SHP77 treated with DMSO at 0.1 percent for 48 hours (cell line): ENCODE measurements at places on chromosomes 6 and 20.

- DNase-seq: no peak
Observed at GRCh38 chr6:158374020-158374419, 61.8 kb downstream of the TULP4 start.

DNA sequence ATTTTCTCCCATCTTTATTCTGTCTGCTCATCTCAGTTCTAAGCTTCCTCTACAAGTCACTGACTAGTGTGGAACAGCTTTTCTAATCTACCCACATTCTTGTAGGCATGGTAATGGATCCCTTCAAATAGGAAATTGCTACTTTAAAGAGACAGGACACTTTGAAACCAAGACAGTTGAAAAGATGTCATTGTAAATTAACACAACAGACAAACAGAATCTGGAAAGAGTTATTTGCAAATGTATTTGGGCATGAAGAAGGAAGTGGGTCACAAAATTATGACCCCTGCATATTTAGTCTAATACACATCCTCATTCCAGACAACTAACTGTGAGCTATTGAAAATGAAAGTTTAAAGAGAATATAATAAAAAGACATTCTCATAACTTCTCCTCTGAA lies 298.2 kb upstream of the MARCKS start:
- no peak for DNase-seq

- no peak for DNase-seq
Observed at GRCh38 chr6:138957484-138957883, 30.6 kb downstream of the REPS1 start.

- no peak for DNase-seq
Observed at GRCh38 chr20:4021906-4022305, 6.5 kb upstream of the RNF24 start.

DNA sequence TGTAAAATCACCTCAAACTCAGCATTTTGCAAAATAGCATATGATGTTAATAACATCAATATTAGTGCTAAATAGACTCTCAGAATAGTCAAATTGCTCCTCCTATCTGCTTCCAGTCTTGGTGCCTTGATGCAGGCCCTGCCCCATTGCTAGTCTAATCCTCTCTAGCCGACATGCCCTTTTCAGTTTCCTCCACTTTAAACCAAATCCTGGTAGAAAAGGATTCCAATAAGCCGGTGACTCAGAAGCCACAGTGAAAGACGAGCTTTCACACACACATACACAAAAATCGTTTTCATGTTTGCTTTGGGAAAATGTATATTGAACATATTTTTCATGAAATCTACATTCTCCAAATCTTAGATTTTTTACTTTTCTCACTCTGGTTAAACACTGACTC lies 203.1 kb downstream of the LMBRD1 start:
- DNase-seq: no peak

DNA sequence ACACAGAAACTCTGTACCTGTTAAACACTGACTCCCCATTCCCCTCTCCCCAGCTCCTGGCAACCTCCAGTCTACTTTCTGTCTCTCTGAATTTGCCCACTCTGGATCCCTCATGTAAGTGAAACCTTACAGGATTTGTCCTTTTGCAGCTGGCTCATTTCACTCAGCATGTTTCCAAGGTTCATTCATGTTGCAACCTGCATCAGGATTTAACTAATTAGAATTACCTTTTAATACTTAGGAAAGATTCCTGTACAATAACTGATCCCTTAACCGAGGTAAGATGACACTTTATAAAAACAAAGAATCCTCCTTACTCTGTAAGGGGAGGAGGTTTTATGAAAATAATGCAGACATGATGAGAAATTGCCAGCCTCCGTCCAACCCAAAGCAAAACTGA lies 113.1 kb upstream of the MTHFD1L start:
- DNase-seq: no peak

- no peak for DNase-seq
Observed at GRCh38 chr6:74993136-74993535, 212.7 kb downstream of the COL12A1 start.

GRCh38 chr6:31510007-31510406 lies 12.1 kb downstream of the MICB start:
- no peak for DNase-seq

- DNase-seq: no peak
Observed at GRCh38 chr20:59605601-59606364, 1.4 kb downstream of the PHACTR3 start.

GRCh38 chr6:4894049-4894448 lies 109.8 kb downstream of the RPP40 start:
- DNase-seq: no peak

GRCh38 chr6:93453956-93454355 lies 34.6 kb upstream of the EPHA7 start:
- no peak for DNase-seq

GRCh38 chr6:37207903-37208456 lies 38.0 kb downstream of the PIM1 start:
- peak; percentile 60 for DNase-seq

- DNase-seq: peak; percentile 21
Observed at GRCh38 chr6:593139-593906, 63.6 kb downstream of the HUS1B start.

DNA sequence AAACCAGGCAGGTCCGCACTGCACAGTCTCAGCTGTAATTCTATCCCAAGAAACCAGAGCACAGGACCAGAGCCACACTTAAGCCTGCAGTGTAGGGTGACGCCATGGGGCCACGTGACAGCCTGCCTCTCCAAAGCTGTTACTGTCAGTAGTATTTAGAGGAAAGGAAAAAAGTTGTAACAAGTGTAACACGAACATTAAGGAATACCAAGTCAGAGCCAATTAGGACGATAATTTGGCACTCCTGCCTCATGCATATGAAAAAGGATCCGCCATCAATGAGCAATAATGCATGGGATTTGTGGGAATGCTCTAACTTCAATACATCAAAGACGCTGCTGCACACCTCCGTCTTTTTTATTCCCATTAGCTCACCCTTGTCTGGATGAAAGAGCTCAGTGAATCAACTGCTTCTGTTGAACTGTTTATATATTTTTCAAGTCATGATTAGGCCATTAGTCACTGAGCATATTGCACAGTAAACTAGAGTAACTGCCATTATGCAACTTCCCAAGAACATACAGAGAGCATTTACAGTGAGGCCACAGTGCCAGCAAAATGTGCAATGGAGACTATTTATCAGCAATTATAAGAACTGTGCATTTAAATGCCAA lies 79.9 kb downstream of the ATXN1 start:
- DNase-seq: no peak

DNA sequence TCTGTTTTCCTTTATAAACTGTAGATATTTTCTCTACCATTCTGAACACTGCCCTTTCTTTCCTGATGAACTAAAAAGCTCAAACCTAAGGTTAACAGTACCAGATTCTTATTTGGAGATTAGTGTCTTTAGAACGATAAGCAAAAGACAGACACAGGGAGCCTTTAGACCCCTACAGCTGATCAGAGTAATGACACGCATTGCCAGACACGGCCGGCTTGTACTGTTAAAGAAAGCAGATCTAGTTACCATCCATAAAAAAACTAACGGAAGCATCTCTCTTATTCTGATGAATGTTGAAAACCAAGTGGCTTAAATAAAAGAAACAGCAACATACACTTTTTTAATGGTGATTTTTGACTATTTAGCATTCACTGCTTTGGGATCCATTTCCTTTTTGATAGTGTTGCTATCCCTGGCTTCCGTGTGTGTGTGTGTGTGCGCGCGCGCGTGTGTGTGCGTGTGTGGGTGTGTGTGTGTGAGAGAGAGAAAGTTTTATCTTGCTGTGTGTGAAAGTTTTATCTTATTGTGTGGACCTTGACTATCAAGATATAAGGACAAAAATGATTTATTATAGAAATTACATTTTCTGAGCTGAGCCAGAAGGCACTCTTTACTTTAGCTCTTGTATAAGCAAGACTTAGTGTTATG lies 95.6 kb upstream of the SLC35B3 start:
- DNase-seq: peak; percentile 60

GRCh38 chr6:109164331-109164730 lies 69.0 kb downstream of the CEP57L1 start:
- no peak for DNase-seq

DNA sequence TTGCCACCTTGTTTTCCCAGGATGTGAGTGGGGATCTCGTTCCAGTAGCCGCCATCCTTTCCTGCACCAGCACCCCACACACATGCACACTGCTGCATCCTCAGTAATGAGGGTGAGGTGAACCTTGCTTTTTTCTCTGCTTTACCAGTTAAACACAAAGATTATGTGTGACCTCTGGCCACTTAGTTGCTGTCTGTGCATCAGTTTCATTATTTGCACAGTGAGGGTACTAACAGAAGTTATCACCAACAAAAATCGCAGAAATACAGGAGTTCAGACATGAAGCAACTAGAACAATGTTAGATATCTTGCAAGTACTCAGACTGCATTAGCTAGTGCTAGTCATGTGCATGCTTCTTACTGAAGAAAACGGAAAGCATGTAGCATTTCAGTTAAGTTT lies 17.4 kb upstream of the DACT2 start:
- no peak for DNase-seq

DNA sequence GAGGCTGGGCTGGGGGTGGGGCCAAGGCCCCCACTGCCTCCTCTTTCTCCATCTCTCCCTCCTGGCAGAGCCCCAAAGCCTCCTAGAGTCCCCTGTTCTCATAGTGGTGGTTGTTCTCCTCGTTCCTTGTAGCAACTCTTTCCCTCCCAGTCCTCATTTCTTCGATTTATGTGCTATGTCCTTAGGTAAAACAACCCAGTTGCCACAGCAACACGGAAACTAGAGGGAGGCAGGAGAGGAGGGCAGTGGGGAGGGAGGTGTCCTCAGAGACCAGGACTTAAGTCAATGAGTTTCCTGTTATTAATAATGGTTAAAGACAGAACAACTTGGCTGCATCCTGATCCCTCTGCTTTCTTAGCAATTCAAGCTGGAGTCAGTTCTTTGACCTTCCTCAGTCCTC lies 161.0 kb downstream of the INSM1 start:
- no peak for DNase-seq
